ENCODE measurements at places on chromosomes 13 and 19.

DNA sequence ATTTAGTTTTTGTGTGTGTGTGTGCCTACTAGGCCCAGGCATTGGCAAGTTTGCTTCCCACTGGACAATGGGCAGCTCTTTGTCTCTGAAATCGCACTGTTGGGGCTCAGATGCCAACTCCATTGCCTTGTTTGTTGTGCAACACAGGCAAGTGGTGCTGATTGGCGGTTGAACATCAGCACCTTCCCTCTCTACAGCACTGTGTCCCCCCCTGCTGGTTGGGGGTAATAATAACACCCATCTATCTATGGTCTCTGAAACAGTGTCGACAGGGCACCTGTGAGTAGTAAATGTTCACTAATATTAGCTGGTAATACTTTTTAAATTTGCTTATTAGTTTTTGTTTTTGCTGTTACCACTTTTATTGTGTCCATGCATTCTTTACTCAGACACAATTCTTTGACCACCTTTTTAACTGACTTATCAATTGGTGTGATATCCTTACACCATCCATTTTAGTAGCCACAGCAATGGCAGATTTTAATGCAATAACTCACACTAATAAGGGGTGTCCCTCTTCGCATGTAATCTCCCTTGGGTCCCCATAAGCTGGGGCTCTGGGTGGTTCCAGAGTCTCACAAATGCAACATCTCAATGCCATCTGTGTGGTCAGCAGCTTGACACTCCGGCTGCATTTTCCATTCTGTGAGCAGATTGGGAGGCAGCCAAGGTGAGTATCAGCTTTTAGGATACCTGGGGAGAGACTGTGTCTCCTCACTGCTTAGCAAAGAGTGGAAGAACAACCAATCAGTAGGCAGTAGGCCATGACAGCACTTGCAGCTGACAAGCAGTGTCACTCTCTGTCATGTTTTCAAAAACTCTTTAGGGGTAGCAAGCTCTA lies 47.7 kb upstream of the UQCRFS1 start:
- DNase-seq: no peak

DNA sequence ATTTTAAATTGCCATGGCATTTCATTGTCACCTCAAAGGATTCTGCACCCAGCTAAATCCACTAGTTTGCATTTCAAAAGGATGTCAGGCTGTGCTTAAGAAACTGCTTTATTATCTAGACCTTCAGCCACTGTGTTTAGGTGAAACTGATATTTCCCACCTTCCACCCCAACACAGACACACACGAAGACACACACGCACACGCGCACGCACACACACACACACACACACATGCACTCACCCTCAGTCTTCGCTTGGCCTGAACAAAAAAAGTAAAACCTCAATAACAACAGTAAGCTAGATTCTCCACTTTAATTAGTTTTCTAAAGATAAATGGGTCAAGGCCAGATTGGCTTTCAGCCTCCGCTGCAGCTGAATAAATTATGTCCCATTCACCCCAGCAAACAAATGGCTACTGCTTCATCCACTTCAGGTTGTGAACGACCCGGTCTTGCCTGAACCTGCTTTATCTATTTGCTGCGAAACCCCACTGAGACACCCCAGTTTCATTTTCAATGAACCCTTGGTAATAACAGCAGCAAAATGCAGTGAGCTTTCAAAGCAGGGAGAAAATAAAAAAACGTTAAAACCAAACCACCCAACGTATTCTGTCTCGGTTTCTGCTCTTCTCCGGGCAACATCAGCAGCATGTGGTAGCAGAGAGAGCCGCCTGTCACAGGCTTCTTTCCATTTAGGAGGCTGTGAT lies 166.8 kb downstream of the DCT start:
- DNase-seq: no peak

DNA sequence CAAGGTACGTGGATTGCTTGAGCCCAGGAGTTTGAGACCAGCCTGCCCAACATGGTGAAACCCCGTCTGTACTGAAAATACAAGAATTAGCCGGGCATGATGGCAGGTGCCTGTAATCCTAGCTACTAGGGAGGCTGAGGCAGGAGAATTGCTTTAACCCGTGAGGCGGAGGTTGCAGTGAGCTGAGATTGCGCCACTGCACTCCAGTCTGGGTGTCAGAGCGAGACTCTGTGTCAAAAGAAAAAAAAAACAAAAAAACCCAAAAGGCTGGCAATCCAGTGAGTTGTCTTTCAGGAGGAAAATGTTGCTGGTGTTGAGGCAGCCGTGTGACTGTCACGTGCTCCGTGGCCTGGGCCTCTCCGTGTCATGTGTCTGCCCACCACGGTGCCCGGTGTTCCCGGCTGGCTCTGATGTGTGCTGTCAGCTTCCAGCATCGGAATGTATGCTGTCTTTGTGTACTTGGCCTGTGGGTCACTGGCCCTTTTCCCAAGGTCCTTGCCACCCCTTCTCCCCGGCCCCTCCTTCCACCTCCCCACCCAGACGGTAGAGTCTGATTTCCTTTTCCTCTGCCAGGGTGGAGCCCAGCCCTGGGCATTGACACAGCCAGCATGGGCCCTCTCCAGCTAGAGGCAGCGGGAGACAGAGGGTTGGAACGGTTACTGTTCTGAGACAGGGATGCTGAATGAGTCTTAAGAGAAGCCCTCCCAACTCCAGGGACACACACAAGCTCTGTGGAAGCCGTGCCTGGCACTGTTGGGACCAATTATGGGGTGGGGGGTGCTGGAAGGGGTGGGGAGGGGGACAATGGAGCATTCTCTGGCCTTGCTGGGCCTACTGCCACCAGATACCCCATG lies 7.2 kb upstream of the TUBB4A start:
- DNase-seq: no peak

- DNase-seq: no peak
Observed at GRCh38 chr13:49956131-49956530, 20.0 kb upstream of the SPRYD7 start.

DNA sequence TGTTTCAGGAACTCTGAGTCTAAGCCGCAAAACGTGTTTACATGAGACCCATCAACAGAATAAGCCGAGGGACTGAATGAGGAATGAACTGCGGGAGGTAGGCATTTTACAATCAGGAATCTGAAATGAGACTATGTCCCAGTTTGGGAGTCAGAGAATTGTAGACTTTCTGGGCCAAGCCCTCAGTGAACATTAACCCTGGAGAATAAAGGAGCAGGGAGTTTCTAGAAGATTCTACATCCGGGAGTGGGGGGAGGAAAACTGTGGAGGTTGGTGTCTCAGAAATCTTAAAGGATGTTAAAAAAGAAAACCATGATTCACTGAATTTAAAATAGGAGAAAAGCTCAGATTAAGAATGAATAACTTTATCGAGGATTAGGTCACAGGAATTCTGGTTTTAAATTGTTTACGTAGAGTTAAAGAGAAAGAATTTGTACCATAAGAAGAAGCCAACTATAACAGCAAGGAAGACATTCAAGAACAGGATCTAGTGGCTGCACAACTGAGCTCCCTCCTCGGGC lies 18.5 kb downstream of the RFX2 start:
- no peak for DNase-seq

GRCh38 chr13:74036373-74036772 lies 97.8 kb downstream of the KLF12 start:
- no peak for DNase-seq
